NK-92 treated with Interleukin-12 subunit alpha and Interleukin-12 subunit beta, amount 100 ng/mL, for 24 hours (cell line): ENCODE measurements at places on chromosomes 12 and 14.

DNA sequence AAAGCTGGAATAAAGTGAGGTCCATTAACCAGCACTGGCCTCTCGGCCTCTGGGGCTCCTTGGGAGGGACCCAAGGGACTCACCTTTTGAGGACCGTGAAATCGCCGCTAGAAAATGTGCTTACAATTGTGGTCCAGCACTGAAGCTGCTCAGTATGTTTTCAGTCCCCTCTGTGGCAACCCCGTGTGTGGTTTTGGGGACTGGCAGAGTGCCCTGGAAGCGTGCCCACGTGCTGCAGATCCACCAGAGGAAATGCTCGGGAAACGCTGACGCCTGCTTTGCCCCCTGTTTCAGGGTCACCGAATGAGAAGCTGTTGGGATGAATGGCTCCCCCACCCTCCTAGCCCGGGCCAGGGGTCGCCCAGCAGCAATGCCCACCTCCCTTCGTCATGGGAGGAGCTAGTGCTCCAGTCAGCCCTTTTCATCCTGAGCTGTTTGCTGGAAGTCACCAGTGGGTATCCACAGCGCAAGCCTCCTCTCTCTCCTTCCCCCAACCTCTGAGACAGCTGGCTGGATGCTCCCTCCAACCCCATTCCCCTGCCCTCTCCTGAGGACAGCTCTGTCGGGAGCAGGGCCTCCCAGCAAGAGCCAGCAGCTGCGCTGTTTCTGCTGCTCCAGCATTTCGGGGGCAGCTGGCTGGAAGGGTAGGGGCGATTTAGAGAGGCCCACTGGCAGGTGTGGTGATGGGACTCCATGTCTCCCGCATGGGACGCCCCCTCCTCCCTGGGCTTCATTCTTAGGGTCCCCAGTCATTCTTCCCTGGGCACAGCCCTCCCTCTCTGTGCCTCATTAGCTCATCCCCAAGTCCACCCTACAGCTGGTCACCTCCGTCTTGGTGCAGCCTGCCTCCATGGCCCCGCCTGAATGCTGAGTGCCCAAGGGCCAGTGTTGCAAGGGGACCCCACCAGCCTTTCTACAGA is 33.2 kb upstream of the PPP1R13B start:
- no peak for DNase-seq

- no peak for DNase-seq
These were observed 50.7 kb upstream of the DLK1 start for GRCh38 chr14:100675699-100676684.

- no peak for DNase-seq
These were observed 19.9 kb downstream of the CALM1 start for GRCh38 chr14:90416720-90417119.

DNA sequence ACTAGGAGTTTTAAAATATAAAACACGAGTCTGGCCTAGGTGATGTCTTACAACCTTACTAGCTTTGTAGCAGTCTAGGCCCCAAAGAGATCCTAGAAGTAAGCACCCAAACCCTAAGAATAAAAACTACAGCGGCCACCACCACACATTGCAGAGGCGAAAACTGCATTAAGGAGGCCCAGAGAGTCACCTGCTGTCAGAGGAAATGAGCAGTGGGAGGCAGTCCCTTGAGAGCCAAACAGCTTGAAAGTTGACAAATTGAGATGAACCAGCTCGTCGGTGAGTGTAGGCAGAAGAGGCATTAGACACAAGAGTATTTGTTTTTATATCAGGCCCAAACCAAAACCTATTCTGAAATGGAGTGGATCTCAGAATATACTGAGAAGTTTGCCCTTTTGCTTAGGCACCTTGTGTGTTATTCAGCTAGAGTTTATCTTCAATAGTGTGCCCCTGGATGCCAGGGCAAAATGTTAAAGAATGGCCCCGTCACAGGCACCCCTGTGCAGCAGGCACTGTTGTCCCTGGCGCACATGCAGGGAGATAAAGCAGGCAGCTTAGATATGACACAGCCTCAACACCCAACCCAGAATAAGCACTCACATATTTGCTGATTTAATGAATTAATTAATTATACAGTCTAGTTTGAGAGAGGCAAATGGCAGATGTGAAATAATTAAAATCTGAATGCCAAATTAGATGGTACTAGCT is 56.7 kb downstream of the TTC7B start:
- DNase-seq: no peak

GRCh38 chr14:85531587-85532373 is 1.8 kb downstream of the FLRT2 start:
- DNase-seq: no peak

- DNase-seq: no peak
These were observed 55.4 kb upstream of the RFX4 start for GRCh38 chr12:106527356-106527755.

DNA sequence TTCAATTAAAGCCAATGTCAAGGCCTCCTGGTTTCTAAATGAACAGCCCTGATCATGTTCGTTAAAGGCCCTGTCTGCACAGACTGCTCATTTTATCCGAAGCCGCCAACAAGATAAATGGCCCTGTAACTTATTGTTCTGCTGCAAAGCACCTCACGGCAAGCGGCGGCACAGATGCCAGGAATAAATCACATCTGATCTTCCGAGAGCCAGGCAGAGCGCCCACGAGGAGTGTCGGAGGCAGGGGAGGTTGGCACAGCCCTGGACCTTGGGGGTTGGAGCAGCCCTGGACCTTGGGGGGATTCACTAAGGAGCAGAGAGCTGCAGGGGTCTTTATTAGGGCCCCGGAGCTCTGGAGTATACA is 110.5 kb downstream of the SCARB1 start:
- no peak for DNase-seq

DNA sequence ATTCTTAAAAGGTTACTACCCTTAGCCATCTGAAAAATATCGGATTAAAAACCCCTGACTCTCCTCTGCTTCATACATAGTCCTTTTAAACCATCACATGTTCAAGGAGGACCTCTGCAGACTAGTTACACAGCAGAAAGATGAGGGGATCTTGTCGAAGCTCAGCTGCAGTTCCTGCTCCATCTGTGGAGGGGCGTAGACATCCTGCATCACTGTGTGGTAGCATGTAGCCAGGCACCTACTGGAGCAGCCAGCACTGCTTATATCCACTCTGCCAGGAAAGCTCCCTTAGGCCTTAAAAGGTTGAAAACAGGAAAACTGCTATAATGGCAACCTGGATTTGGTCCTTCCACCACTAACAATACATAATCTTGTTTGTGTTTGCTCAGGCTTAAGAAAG is 57.6 kb upstream of the STRN3 start:
- no peak for DNase-seq

DNA sequence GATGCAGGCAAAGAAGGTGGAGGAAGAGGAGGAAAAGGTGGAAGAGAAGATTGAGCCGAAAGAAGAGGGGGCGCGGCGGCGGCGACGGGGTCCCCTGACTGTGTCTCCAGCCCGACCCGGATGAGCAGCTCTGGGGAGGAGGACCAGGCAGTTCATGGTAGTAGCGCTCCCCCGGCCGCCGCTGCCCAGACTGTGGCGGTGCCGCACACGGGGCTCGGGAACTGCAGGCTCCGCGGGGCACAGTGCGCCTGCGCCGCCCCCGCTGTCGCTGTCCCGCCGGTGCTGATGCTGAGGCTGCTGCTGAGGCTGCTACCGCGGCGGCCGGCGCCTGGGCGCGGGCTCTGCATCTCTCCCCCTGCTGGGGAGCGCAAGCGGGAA is at the start of gene KCNH5:
Gene KCNH5 (minus strand): TSS at position 225 of the 378 bp plus-strand sequence. CDS start 272 bp downstream, outside the sequence.
- DNase-seq: no peak

DNA sequence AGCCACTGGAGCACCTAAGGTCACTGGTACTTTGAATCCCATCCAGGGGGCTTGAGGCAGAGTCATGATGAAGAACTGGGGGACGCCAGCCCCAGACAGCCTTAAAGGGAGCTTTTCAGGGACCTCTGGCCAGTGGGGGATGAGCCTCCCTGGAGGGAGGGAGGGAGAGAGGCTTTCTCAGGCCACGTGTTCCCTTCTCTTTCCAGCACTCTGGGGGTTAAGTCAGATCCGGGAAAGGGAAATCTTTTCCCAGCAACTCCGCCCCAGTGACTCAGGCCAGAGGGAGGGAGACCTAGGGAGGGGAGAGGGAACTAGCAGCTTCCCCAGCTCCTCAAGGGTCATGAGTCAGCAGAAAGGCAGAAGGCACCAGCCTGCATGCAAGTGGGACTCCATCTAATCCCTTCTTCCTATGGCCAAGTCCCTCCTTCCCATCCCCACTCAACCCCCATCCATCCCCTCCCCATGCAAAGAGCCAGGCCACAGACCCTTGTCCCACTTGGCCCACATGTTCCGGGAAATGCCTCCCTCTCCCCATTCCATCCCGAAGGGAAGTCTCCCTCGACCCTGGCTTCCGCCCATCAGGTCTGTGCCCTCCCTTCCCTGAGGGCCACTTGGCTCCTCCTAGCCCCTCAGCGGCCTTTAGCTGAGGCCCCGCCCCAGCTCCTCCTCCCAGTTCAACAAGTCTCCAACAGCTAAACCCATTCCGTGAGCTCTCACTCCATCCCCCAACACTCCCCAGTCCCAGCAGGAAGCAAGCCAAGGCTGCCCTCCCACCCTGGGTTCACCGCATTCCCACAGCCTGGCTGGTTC is 5.6 kb downstream of the TNFRSF1A start:
- DNase-seq: peak; percentile 62

- DNase-seq: no peak
These were observed 55.2 kb upstream of the RIN3 start for GRCh38 chr14:92458136-92459029.
